SJCRH30 (cell line): ENCODE measurements at places on chromosomes 12 and 14.

DNA sequence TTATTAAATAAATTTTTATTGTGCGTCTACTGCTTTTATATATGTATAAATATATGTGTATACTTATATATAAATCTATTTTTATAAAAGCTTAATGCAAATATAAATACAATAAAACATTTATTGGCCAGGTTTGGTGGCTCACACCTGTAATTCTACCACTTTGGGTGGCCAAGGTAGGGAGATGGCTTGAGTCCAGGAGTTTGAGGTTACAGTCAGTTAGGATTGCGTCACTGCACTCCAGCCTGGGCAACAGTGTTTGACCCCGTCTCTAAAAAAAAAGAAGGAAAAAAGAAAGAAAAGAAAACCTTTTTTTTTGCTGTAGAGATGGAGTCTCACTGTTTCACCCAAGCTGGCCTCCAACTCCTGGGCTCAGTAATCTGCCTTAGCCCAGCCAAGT lies 20.9 kb downstream of the ACTR6 start:
- no peak for DNase-seq

- no peak for DNase-seq
Observed at GRCh38 chr14:94660306-94660946, 48.2 kb downstream of the SERPINA3 start.

DNA sequence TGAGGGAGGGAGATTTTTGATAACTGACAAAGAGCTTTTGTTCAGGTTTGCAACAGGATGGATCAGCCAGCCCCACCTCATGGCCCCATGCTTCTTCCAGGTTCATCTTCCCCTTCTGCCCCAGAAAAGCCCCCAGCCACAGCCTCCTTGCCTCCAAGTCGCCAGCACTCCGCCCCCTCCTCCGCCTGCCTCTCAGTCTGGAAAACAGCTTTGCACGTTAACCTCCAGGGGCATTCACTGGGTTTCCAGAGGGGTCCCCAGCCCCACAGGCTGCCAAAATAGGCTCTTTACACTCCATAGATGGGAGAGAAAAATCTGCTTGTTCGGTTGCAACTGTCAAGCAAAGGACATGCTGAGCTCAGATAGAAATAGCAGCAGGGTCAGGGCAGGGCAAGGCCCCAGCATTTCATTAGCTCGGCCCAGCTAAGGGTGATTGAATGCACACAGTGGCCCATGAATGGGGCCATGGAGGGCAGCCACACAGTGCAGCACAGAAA lies 253.6 kb downstream of the ZFP36L1 start:
- DNase-seq, result no peak

- DNase-seq, result no peak
Observed at GRCh38 chr14:73663548-73664212, 18.9 kb downstream of the DNAL1 start.
